ENCODE measurements at places on chromosomes 2 and 18.

- DNase-seq: no peak
Measured at GRCh38 chr2:96623116-96623515, 15.0 kb downstream of the KANSL3 start.

GRCh38 chr2:160538559-160539355, 45.1 kb upstream of the RBMS1 start:
- no peak for DNase-seq

- DNase-seq: no peak
Measured at GRCh38 chr2:240557101-240557751, 562 bp downstream of the ANKMY1 start.

- DNase-seq: no peak
Measured at GRCh38 chr2:59112258-59112657, 871.1 kb upstream of the FANCL start.

DNA sequence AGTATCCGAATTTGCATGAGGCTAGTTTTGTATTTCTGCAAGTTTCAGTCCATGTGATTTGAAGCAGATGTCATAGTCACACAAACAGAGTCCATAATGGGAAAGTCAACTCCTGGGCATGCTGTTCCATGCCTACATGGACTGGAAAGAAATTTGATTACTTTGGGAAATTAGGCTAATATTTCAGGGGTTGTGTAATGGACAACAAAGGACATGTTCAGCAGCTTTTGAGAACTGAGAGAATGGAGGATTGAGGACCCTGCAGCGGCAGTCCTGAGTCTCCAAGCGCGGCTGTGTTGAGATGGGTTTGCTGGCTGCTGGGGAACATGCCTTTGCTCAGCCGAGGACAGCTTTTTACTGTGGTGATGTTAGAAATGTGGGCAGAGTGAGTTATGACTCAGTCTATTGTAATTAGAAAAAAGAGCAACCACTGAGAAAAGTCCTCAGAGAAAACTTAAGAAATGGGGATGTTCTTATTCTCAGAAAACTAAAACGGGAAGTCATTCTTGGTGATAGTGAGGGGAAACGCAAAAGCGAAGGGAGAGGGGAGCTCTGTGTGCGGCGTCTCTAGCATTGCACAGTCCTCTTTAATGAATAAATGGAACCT, 149.2 kb downstream of the FAM210A start:
- no peak for DNase-seq

DNA sequence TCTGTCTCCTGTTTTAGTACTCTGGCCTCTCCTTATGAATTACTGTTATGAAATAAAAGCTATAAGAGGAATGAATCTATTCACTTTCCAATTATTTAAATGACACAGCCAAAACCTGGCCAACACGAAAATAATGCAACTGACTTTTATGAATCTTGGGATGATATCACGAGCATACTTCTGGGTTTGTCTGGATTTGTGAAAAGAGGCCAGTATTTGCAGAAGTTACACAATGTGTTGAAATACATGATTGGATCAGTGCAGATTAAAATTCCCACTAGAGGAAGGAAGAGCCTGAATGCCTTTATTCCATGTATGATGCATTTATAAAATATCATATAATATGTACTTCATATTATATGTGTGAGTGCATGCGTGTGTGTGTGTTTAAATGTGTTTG, 418.2 kb downstream of the GRB14 start:
- no peak for DNase-seq
